GM04503 (cell line): ENCODE measurements at places on chromosomes 2 and 18.

GRCh38 chr2:154142480-154142879, 270.8 kb downstream of the GALNT13 start:
- no peak for DNase-seq

GRCh38 chr2:145356056-145356455, 836.1 kb upstream of the ZEB2 start:
- DNase-seq = no peak

- DNase-seq = no peak
Observed at GRCh38 chr2:167411367-167411766, 523.1 kb downstream of the XIRP2 start.

DNA sequence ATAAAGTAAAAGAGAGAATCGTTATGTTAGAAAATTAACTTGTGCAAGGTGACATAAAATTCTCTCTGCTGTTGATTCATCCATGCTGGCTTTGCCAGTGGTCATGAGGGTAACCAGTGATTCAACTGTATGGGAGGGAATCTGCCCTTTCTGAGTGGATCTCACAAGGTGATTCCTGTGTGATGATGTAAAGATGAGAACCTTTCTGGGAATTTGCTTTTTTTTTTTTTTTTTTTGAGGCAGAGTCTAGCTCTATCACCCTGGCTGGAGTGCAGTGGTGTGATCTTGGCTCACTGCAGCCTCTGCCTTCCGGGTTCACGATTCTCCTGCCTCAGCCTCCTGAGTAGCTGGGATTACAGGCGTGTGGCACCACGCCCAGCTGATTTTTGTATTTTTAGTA, 23.3 kb downstream of the RAB31 start:
- DNase-seq = no peak

GRCh38 chr2:48545244-48545643, 15.3 kb downstream of the STON1 start:
- DNase-seq = no peak

GRCh38 chr18:74139888-74140287, 7.7 kb downstream of the FBXO15 start:
- DNase-seq = no peak

GRCh38 chr2:51516667-51517066, 484.7 kb upstream of the NRXN1 start:
- DNase-seq = no peak

DNA sequence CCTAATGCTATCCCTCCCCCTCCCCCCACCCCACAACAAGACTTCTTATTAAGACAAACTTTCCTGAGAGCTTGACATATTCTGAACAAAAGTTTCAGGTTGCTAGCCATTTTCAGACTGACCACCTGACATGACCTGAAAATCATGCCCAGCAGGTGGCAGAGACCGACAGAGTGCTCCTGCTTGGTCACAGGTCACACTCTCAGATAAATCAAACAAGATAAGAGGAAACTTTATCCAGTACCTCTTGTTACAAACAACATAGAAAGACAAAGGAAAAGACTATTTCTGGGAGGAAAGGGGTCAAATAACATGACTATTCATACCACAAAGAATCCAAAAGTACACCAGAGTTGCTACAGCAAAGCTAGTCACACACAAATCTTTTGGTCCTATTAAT, 107.4 kb downstream of the TMEM200C start:
- DNase-seq = no peak

GRCh38 chr2:191611614-191612013, 66.3 kb upstream of the NABP1 start:
- DNase-seq = no peak

GRCh38 chr18:44195394-44196140, 485.1 kb upstream of the SETBP1 start:
- no peak for DNase-seq

- no peak for DNase-seq
Observed at GRCh38 chr2:144325086-144325485, 194.8 kb downstream of the ZEB2 start.

GRCh38 chr2:151097128-151097527, 164.5 kb downstream of the RBM43 start:
- no peak for DNase-seq
